Motor neuron (in vitro differentiated cells): ENCODE measurements at places on chromosomes 5 and 9. TPM values are rescaled to one million over a fixed set of nuclear protein-coding genes. Genes with fewer than 3 reads are reported as not detected.

Gene FGF18
- total RNA-seq: 0.62 and 0.78 TPM in 2 replicates

Gene OTULINL
- 4.0 and 6.0 TPM in 2 replicates for total RNA-seq

Gene ZFAND5
- total RNA-seq: 147 and 148 TPM in 2 replicates

Gene IL33
- not detected in 2 replicates for total RNA-seq

Gene FLT4
- 0.22 and 0.61 TPM in 2 replicates for total RNA-seq

Gene CATSPER3
- 0.31 and 0.32 TPM in 2 replicates for total RNA-seq

Gene GABRP
- total RNA-seq: 0.45 and 0.56 TPM in 2 replicates

Gene LEAP2
- total RNA-seq: 3.7 and 4.2 TPM in 2 replicates

Gene TAF11L5
- 2.3 and 2.8 TPM in 2 replicates for total RNA-seq

Gene FAM78A
- 1.0 and 1.3 TPM in 2 replicates for total RNA-seq

Gene NCS1
- 93.5 and 104 TPM in 2 replicates for total RNA-seq

Gene CKMT2
- total RNA-seq: 1.1 and 2.4 TPM in 2 replicates

Gene SLC34A3
- total RNA-seq: 0.15 and 0.16 TPM in 2 replicates

Gene HRCT1
- total RNA-seq: 0.45 TPM in 1 of 2 replicates, not detected in the other

Gene CRB2
- total RNA-seq: 0.54 and 0.85 TPM in 2 replicates

Gene CNTNAP3
- 2.0 and 2.1 TPM in 2 replicates for total RNA-seq

Gene CAMK4
- 10.6 and 13.8 TPM in 2 replicates for total RNA-seq

Gene IGFBPL1
- 236 and 239 TPM in 2 replicates for total RNA-seq

Gene OR2K2
- not detected in 2 replicates for total RNA-seq

Gene DAB2IP
- 20.2 and 24.5 TPM in 2 replicates for total RNA-seq

Gene OCLN
- 0.85 and 1.0 TPM in 2 replicates for total RNA-seq

Gene NR5A1
- 0.17 and 0.18 TPM in 2 replicates for total RNA-seq

Gene CARD6
- total RNA-seq: 1.7 and 1.9 TPM in 2 replicates

Gene TEX48
- total RNA-seq: not detected in 2 replicates

Gene SPTLC1
- total RNA-seq: 88.6 and 97.1 TPM in 2 replicates

Gene BAAT
- total RNA-seq: 0.15 and 0.21 TPM in 2 replicates

Gene IL17B
- not detected in 2 replicates for total RNA-seq

Gene SPATA31A7
- total RNA-seq: 0.05 and 0.86 TPM in 2 replicates

Gene ANKRD33B
- total RNA-seq: 2.5 and 2.8 TPM in 2 replicates

Gene OGN
- total RNA-seq: 5.0 and 8.2 TPM in 2 replicates

Gene ITGA1
- total RNA-seq: 0.11 and 0.38 TPM in 2 replicates

Gene PCDH1
- 28.1 and 29.4 TPM in 2 replicates for total RNA-seq

Gene SPINK1
- not detected in 2 replicates for total RNA-seq

Gene ANKRD31
- total RNA-seq: 0.29 and 0.45 TPM in 2 replicates

Gene LHX3
- 9.8 and 9.9 TPM in 2 replicates for total RNA-seq
